ENCODE measurements at places on chromosomes 13 and 19. TPM values are rescaled to one million over a fixed set of nuclear protein-coding genes. Genes with fewer than 3 reads are reported as not detected.
A peak's percentile ranks its signal among the peaks of the same experiment; 100 is the strongest.

DNA sequence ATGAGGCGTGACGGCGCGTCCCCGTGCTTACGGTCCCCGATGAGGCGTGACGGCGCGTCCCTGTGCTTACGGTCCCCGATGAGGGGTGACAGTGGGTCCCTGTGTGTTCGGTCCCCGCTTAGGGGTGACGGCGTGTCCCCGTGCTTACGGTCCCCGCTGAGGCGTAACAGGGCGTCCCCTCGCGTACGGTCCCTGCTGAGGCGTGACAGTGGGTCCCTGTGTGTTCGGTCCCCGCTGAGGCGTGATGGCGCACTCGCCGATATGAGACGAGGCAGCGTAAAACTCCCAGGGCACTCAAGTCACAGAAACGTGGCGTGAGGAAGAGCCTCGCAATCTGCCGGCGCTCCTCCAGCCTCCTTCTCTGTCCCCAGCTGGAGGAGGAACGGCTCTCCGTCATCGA lies 20.9 kb downstream of the CFAP97D2 start:
- H3K36me3 ChIP-seq, result no peaks in the 10 kb centered on the region
- H3K27ac ChIP-seq, result no peak overlapping the region
- DNase-seq, result no peak
- H3K4me1 ChIP-seq, result no peaks in the 10 kb centered on the region

- H3K27me3 ChIP-seq, result no peaks in the 10 kb centered on the region
- H3K4me1 ChIP-seq, result peaks cover 26% of the 10 kb centered on the region
- no peak for DNase-seq
- H3K4me3 ChIP-seq, result no peak overlapping the region
- peak overlapping the region; percentile 67 for H3K27ac ChIP-seq
Measured at GRCh38 chr19:3692141-3693024, 7.9 kb downstream of the PIP5K1C start.

GRCh38 chr19:4965061-4965460 lies 3.9 kb upstream of the KDM4B start:
- DNase-seq, result no peak
- H3K36me3 ChIP-seq, result peaks cover 5% of the 10 kb centered on the region
- no peak overlapping the region for H3K27ac ChIP-seq
- H3K4me1 ChIP-seq, result peaks cover 13% of the 10 kb centered on the region
- H3K4me3 ChIP-seq, result no peak overlapping the region

GRCh38 chr13:98765996-98766519 lies 13.6 kb upstream of the SLC15A1 start:
- H3K27me3 ChIP-seq, result peaks cover 47% of the 10 kb centered on the region
- H3K36me3 ChIP-seq, result no peaks in the 10 kb centered on the region
- DNase-seq, result no peak
- no peak overlapping the region for H3K27ac ChIP-seq

Gene ZBTB45
- 16.7 TPM for total RNA-seq

Gene NCR1
- not detected for total RNA-seq

Gene BRCA2
- 2.8 TPM for total RNA-seq

Gene ZNF66
- 5.7 TPM for total RNA-seq

Gene ERICH6B
- total RNA-seq, result not detected

Gene CCDC169
- total RNA-seq, result 0.60 TPM

Data from osteocyte (in vitro differentiated cells).